Stimulated activated CD8-positive, alpha-beta memory T cell treated with anti-CD3 and anti-CD28 coated beads, Interleukin-4, amount 100 ng/mL, for 4 hours (primary cell): ENCODE measurements at places on chromosomes 6 and 20.

DNA sequence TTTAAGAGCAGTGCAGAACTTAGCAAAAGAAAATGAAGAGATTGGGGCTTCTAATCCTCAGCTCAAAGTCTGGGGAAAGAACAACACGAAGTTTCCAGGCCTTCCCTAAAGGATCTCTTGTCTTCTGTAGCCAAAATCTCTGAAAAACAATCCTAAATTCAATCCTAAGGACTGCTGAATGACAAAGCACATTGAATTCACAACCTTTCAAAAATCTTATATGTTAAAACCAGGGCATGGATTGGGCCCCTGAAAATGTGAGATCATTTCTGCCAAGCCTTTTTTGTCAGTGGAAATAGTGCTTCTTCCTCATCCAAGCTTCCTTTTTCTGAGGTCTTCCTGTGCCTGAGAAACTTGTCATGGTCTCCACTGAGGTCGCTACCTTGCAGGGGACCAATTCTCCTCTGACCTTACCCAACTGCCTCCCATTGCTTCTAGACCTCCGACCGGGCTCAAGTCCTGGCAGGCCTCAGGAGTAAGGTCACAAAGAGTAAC, 126.2 kb upstream of the ARID1B start:
- no peak for DNase-seq

DNA sequence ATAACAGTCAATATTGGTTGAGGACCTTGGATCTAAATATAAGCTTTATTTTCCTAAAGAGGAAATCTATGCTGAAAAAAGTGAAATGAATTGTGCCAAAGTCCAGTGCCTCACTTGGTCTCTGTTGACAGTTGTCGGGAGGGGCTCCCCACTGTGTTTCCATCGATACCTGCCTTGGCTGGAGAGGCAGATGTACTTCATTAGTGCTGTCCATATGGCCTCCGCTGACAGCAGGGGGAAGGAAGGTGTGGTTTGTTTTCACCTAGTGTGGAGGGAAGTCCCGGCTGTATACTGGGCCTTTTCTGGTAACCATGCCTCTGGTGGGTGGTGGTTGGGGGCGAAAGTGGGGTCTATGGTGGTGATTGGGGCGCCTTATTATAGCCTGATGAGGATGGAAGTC, 42.7 kb downstream of the CD2AP start:
- no peak for DNase-seq

GRCh38 chr6:64428186-64428585, 792.6 kb downstream of the PHF3 start:
- no peak for DNase-seq

- DNase-seq, result no peak
Measured at GRCh38 chr20:34956041-34956458, 382 bp downstream of the MYH7B start.

DNA sequence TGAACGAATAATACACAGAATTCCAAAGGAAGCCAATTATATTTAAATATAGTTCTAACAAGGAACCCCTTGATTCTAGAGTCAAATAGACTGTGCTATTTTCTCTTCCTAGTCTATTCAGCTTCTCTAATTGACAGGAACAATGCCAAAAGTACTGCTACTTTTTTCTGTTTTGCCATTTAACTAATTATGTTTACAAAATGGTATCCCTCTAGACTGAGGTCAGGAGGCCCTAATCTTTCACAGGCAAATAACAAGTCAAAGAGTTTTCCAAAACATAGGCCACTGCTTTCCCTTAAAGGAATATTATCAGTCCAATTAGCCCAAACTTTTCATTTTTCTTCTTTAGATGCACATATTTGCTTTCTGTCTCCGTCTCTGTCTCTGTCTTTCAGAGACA, 539.3 kb downstream of the RFPL4B start:
- no peak for DNase-seq

DNA sequence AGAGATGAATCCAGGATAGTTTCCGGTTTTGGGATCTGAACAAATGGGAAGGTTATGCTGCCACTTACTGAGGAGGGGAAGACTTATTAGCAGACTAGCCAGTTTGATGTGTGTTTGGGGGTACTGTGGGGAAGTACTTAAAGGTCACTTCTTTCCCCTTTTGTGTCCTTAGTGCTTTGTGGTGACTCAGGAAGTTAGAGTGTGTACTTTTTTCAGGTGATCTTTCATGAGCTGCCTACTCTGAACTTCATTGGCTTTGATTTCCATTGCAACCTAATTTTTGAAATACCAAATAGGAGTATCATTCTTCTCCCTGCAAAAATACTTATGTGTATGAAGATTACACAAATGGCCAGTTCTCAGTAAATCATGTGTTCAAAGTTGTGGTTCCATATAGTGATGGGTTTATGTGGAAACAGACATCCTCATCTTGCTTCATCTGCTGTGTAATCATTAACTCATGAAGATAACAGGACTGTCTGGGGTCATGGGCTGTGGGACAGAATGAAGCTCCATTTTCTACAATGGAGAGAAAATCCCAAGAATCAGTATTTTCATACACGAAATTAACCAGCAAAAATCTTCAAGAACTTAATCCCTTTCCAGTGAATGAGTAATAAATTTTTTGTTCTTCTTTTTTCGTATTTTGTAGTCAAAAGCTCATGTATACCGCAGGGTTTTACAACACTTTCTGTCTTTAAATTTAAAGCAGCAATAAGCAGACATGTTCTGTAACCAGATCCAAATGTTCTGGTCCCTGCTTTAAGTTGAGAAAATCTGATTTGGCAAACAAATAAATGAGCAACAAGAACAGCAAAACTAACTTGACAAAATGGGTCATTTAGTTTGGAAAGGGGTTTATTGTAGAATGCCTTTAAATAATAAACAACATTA, 272.2 kb upstream of the FLRT3 start:
- DNase-seq, result no peak

DNA sequence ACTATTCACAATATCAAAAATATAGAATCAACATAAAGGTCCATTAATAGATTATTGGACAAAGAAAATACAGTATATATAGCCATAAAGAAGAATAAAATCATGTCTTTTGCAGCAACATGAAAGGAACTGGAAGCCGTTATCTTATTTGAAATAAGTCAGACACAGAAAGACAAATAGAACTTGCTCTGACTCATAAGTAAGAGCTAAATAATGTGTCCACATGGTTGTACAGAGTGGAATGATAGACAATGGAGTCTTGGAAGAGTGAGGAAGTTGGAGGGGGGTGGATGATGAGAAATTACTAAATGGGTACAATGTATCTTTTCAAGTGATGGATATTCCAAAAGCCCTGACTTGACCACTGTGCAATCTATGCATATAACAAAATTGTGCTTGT, 613.5 kb downstream of the PHF3 start:
- no peak for DNase-seq
